ENCODE measurements at places on chromosomes 1 and 21. TPM values are rescaled to one million over a fixed set of nuclear protein-coding genes. Genes with fewer than 3 reads are reported as not detected.

Gene WNT2B
- 0.12 TPM for total RNA-seq

Gene KIF14
- total RNA-seq, result 22.1 TPM

Gene LPAR3
- 1.4 TPM for total RNA-seq

Gene CR1L
- 0.69 TPM for total RNA-seq

Gene SMIM1
- not detected for total RNA-seq

Gene SLC1A7
- not detected for total RNA-seq

DNA sequence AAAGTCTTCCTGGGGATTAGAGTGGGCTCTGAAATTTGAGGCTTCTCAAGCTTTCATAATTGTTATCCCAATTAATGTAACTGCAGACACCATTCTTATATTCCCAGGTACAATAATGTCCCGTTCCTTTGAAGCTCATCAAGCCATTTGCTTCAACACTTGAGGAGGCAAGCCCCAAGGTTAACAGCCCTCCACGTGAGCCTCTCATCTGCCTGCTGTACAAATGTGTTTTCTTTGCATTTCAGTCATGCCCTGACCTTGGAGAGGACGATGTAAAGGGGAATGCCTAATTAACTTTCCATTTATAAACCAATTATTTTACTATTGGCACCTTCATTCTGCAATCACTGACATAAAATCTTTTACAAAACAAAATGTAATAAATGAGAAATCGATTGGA, 106.3 kb downstream of the SETD4 start:
- DNase-seq, result no peak

GRCh38 chr1:93814795-93815340, 64.1 kb downstream of the DNTTIP2 start:
- DNase-seq, result peak; percentile 26

- no peak for DNase-seq
Measured at GRCh38 chr1:53562291-53562980, 103.2 kb downstream of the DMRTB1 start.

DNA sequence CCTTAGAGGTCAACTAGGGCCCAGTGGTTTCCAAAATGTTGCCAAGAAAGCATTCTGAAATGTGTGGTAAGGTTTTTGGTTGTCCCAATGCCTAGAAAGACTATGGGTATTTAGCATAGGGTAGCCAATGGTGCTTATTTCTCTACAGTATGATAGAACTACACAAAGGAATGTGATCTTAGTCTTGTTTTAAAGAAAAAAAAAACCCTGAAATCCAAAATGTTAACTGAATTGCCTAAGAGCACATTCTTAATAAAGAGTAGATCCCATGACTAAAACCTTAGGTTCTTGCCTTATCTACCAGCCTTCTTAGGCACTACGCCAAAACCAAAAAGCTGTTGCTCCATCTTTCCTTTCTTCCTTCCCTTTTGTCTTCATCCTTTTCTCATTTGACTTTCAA, 428.2 kb downstream of the MRPL39 start:
- no peak for DNase-seq

- no peak for DNase-seq
Measured at GRCh38 chr1:207810606-207811295, 58.9 kb downstream of the CD46 start.

- no peak for DNase-seq
Measured at GRCh38 chr1:85378534-85378933, 86.4 kb downstream of the DDAH1 start.

- DNase-seq, result no peak
Measured at GRCh38 chr1:13702425-13703127, 2.6 kb downstream of the PRDM2 start.

DNA sequence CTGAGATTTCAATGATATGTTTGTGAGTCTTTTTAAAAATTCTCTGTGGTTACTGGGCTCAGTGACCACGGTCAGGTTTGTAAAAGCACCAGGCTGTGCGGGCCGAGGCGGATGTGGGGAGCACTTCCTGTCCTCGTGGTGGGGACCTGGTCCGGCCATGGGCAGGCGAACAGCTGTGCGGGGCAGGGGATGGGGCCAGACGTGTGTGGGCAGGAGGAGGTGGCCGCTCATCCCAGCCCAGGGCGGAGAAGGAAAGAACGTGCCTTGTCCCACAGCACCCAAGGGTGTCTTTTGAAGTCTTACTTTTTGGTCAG, 5.2 kb upstream of the OXCT2 start:
- peak; percentile 25 for DNase-seq

DNA sequence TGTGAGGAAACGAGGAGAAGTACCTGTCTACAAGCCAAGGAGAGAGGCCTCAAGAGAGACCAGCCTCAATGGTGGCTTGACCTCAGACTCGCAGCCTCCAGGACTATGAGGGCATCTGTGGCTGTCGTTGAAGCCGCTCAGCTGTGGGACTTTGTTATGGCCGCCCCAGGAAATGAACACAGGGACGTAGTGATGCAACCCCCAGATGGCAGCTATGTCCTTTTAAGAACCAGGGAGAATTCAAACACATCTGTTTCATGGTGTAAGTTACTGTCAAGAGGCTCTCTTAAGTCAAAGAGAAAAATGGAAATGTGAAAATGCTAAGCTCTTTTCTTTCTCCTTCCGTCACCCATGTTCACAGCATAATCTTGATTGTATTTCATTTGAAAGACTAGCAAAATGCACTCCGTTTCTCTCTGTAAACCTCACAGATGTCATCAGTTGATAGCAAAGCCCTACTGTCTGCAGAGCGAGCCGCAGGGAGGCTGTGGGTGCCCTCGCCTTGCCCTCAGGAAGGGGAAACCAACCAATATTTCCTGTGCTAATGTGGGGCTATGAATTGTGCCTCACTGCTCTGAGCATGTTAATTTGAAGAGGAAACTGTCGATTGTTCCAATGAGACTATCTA, 21.3 kb downstream of the UBASH3A start:
- no peak for DNase-seq

- DNase-seq, result peak; percentile 56
Measured at GRCh38 chr1:160284220-160284781, 632 bp downstream of the PEX19 start.

GRCh38 chr1:248613742-248614141, 16.2 kb upstream of the OR2T10 start:
- DNase-seq, result no peak

GRCh38 chr1:112389689-112390088, 6.3 kb upstream of the CTTNBP2NL start:
- DNase-seq, result peak; percentile 20

GRCh38 chr1:89008511-89008910, 14.2 kb downstream of the GBP3 start:
- no peak for DNase-seq

DNA sequence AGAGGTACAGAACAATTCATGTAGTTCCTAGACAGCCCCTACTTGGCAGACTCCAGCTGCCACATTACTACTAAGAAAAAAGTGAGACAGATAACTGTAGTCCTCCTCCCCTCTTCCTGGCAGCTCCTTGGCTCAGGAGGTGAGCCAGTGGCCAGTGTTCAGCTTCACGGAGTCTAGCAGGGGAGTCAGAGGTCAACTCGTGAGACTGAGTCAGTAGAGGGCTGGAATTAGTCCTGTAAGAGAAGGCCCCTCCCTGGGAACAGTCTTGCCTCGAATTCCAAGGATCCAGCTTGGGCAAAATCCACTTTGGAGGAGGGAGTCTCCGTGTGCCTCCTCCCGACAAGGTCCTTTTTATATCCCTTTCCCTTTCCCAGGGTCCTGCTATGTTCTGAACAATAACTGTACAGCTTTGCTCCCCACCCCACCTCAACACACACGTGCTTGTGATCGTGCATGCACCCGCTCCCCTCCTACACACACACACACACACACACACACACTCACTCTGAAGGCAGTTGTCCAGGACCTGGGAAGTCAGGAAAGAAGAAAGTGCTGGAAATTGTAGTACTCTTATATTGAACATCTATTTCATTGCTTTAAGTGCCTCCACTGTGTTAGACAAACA, 22.5 kb upstream of the SLC27A3 start:
- DNase-seq, result no peak

- DNase-seq, result no peak
Measured at GRCh38 chr1:119040906-119041305, 52.8 kb upstream of the TBX15 start.

GRCh38 chr1:3480369-3480719, 25.9 kb downstream of the ARHGEF16 start:
- DNase-seq, result no peak

DNA sequence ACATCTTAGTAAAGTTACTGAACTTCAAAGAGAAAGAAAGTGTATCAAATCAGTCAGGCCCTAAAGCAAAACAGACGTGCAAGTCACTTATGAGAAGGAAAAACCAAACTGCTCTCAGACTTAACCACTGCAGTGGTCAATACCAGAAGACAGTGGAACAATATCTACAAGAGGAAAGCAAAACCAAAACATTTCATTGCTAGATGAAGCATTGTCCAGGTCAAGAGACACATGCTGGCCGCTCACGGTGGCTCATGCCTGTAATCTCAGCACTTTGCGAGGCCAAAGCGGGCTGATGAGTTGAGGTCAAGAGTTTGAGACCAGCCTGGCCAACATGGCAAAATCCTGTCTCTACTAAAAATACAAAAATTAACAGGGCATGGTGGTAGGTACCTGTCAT, 82.0 kb upstream of the MROH9 start:
- no peak for DNase-seq

- no peak for DNase-seq
Measured at GRCh38 chr1:200561856-200562214, 58.7 kb downstream of the KIF14 start.

GRCh38 chr1:33740040-33740744, 123.7 kb upstream of the HMGB4 start:
- no peak for DNase-seq

DNA sequence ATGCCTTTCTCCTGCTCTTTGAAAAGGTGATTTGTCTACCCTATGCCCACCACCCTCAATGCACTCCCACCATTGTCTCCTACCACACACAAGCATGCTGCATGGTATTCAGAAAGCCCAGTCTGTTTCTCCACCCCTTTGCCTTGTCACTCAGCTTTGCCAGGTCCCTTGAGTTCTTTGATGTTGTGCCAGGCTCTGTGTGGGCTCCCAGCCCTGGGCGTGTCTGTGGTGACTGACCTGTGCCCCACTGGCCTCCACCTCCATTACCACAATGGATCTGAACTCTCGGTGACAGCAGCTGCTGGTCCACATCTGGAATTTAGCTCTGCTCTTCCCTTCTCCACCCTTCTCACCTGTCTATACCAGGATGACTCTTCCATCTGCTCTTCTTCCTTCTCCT, 34.9 kb downstream of the ATP2B4 start:
- peak; percentile 83 for DNase-seq

GRCh38 chr1:21174654-21175323, 1.9 kb downstream of the EIF4G3 start:
- DNase-seq, result no peak

GRCh38 chr1:50873458-50874187, 86.4 kb downstream of the FAF1 start:
- peak; percentile 75 for DNase-seq

DNA sequence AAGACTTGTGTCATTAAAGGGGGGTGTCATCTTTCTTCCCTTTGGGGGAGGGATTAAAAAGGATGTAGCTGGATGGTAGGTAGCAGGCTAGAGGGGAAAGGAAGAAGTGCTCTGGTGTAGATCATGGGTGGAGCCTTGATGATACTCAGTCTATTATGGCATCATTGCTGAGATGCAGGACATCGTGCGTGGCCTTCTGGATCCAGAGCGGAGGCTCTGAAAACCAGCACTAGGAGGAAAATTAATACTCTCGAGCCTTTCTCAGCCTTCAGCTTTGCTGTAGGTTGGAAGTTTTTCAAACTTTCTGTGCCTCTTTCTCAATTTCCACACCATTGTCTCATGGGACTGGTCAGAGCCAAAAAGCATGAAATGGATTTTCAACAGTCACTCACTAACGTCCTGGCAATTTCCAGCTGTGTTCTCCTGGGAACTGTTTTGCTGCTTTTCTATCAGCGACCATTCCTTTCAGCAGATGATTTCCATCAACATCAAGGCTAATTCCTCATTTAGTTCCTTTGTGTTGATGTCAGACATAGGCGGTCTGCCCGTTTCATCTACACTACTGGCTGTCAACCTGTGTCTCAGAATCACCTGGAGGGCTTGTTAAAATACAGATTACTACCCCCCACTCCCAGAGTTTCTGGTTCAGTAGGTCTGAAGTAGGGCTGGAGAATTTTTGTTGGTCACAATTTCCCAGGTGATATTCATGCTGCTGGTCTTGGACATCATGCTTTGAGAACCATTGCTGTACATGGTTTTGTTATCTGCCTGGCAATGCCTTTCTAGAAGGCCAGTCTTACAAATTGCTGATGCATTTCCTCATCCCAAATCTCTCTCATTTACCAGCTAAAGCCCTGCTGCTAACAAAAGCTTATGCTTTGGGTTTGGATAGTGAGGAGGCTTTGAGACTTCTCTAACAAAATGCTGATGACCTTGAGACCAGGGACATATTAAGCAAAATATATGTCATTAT, 7.7 kb downstream of the CACNA1E start:
- no peak for DNase-seq

GRCh38 chr1:1173793-1174415, at the start of gene TTLL10:
Gene TTLL10 (plus strand): TSS chr1:1173880. CDS start chr1:1179216, 5,336 bp downstream.
- DNase-seq, result no peak

DNA sequence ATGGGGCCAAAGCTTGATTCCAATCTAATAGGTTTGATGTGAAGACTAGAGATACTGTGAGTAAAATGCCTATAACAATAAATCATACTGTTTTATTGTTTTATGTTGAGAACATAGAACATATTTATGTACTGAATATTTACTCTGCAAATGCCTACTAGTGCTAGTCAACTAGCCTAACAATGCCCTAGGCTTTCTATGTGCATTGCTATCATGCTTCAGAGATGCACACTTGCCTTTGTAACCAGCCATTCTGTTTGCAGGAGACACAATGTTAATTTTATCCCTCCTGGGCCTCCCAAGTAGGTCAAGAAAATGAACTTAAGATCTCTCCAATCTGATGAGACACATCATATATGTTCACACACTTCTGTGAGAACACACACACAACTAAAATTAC, 530.8 kb upstream of the BEND5 start:
- DNase-seq, result no peak

All from Daoy (cell line).